ENCODE measurements at places on chromosomes 2 and 18.

DNA sequence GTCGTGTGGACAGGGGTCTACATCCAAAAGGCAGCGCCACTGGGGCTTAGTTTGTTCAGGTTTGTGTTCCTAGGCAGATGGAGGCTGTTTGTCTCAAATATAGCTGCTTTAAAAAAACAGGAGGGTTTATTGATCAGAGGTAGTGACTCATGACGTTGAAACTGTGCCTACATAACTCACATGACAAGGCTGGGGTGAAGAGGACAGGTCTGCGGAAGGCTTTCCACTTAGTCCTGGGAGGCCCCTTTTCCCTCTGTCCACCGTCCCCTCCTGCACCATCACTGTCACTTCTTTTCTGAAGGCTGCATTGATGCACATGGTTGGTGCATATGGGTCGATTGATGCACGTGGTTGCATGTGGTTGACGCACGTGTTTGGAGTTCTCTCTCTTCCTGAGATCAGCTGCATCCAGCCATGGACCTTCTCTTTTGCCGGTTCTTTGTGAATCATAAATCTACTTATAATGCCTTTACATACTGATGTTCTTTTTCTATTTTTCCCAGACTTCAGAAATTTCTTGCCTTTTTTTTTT is 10.9 kb downstream of the SH3RF3 start:
- no peak for DNase-seq

GRCh38 chr18:40356168-40356567 is 1598.9 kb upstream of the PIK3C3 start:
- DNase-seq, result no peak

DNA sequence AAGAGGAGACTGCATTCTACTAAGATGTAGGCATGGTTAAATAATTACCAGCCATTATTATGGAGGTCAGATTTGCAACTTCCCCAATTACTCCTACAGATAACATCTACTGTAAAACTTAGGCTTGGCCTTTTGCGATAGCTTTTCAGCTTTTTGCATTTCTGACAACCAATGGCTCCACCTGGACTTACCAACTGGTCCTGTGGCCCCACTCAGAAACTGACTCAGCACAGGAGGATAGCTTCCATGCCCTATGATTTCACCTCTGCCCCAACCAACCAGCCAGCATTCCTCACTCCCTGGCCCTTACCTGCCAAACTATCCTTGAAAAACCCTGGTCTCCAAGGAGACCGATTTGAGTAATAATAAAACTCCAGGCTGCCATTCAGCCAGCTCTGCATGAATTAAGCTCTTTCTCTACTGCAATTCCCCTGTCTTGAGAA is 28.2 kb downstream of the TUBB6 start:
- DNase-seq, result no peak

GRCh38 chr18:31973929-31974546 is 31.1 kb upstream of the TRAPPC8 start:
- DNase-seq, result no peak

DNA sequence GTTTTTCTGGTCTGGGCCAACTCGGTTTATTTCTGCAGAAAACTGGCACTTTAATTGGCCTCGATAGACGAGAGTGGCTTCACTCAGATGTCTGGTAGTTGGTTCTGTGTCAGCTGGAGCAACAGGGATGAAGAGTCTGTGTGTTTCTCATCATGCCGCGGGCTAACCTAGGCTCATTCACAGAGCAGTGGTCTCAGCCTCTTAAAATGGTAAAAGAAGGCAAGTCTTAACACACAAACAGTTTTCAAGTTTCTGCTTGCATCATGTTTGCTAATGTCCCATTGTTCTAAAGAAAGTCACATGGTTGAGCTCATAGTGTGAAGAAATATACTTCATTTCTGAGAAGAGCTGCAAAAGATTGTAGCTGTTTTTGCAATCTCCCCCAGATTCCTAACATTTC is 37.5 kb upstream of the ANXA4 start:
- no peak for DNase-seq

DNA sequence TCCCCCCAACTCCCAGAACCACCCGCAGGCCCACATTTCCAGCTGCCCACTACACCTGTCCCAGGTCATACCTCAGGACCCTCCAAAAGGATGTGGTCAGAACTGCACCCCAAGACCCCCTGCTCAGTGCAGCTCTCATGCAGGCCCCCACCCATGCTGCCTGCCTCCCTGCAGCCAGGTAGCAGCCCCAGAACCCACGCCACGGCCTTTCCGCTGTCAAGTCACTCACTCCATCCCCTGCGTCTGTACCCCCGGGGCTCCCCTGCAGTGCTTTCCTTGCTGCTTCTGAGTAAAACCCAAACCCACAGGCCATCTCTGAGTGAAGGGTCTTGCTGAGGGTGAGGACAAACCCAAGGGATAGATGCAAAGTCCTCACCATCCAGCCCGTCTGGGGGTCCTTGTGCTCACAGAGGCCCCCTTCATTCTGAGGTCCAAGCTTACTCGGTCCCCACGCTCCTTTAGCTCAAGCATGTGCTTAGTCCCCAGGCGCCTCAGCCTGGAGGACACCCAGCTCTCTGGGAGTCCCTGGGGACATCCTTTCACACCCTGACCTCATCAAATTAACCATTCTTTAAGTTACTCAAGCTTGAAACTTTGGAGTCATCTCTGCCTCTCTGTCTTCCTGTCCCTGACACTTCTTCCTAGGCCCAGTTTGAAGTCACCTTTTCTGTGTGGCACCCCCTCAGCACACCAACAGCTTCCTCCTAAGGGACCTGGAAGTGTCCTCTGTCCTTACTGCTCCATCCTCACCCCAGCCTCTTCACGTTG is 130.1 kb downstream of the SMAD7 start:
- DNase-seq, result no peak

DNA sequence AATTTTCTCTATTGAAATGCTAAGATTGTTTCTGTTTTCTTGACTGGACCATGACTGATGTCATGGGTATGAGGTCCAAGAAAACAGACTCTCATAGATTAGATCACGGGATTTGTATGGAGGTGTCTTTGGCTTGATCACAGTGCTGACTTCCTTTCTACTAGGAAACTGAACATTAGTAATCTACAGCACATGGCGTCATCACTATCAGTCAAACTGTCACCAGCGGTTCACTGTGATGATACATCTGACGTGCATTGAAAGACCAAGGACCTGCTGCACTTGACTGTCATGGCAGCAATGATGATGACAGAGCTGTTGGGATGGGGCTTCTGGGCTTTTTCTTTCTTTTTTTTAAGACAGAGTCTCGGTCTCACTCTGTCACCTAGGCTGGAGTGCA is 28.2 kb upstream of the IMPA2 start:
- DNase-seq, result no peak

DNA sequence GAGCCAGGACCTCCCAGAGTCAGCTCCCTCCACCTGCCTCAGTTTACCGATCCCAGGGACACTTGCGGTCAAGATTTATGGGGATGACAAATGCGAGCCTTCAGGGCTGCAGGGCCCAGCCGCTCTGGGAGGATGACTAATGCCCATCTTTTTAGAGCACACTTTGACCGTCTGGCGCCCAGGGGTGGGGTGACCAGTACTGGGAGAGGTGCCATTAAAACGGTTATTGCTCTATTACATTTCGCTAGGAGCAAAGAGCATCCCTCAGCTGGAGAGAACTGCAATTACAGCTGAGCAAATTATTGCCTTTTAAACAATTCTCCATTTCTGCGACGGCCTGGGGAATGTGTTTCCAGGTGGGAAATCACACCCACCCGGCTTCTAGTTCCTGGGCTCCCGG is 42.6 kb upstream of the HPCAL1 start:
- DNase-seq, result no peak

DNA sequence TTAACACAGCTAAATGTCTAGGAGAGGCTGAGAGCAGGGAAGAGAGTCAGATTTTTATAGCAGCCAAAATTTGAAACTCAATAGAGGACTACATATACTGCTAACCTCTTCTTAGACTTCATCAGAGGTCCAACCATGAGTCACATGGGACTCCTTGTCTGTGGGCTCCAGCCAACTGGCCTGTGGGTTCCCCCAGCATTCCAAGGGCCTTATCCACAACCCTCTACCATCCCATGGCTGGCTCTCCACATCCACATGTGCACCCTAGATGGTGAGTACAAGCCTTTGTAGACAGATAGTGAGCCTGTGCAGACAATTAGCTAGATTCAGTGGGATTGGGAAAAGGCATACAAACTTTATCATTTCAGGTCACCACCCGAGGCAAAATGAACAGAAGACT is 901.9 kb upstream of the ZEB2 start:
- no peak for DNase-seq

DNA sequence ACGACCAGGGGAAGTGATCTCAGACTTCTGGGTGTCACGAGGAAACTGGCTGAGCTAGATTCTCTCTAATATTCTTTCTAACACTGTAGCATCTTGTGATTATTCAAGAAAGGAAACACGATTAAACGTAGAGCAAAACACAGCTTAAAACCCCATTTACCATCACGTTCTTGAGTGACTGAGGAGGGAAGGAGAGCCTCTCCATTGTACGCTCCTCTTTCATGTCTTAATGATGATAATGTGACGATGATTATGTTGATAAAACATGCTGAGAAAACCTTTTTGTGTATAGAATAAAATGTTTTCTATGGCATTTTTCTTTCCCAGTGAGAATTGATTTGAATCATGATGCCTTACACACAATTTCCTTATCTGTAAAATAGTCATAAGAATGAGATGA is 705.6 kb upstream of the ID2 start:
- no peak for DNase-seq

DNA sequence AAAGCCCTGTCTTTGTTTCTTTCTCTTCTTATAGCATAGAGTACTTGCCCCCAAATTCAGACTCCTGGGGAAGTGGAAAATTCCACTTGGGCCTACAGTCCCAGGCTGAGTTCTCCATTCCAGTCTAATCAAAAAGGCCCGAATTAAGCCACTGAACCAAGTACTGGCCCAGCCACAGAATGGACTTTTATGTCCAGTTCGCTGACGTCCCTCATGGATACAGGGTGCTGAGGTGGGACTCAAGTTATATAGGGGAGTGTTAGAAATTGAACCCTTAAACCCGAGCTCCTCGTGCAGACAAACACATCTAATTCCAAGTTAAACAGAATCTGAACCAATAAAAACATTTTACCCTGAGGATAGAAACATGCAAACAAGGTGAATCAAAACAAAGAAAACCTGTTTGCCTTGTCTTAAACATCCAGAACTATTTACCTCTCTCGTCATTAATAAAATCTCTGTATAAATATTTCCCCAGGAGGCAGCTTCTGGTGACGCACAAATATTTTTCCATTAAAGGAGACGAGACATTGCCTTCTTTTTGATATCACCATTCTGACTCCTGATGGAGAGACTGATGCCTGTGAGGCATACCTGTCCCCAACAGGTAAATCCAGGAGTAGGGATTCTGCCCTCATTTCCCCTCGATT is 136.8 kb upstream of the ARL4C start:
- DNase-seq, result no peak

- no peak for DNase-seq
Observed at GRCh38 chr2:235842941-235843340, 325.2 kb downstream of the GBX2 start.

DNA sequence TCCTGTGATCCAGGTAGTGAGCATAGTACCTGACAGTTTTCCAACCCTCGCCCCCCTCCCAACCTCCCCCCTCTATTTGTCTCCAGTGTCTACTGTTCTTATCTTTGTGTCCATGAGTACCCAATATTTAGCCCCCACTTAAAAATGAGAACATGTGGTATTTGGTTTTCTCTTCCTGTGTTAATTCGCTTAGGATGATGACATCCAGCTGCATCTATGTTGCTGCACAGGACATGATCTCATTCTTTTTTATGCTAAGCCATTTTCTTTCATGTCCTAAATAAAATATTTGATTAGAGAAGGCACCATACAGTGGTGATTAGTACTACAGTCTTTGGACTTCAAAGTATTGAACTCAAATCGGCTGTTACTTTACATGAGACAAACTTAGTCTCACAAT is 1087.9 kb downstream of the CBLN2 start:
- DNase-seq, result no peak

GRCh38 chr2:217538719-217539118 is 464.1 kb downstream of the TNS1 start:
- no peak for DNase-seq

DNA sequence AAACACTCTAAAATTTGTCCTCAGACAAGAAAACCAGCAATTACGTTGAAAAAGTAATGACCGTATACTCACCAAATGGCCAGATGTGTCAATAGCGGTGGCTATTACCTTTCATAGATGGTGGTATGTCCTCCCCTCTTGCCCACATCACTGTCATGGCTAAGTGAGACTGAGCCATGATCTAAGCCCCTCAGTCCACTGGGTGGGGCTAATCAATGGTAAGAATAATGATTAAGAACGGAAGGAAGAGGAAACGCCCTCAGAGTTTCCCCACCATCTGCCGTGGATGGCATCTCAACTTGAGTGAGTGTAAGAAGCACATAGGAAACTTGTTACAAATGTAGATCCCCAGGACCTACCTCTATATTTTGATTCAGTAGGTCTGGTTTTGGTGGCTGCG is 65.8 kb upstream of the EFEMP1 start:
- DNase-seq, result no peak

GRCh38 chr2:48148841-48149430 is 242.6 kb upstream of the FBXO11 start:
- DNase-seq, result no peak

GRCh38 chr2:140601342-140601741 is 1529.5 kb downstream of the LRP1B start:
- DNase-seq, result no peak

GRCh38 chr18:76444446-76445105 is 50.5 kb downstream of the ZNF516 start:
- no peak for DNase-seq

- no peak for DNase-seq
Observed at GRCh38 chr2:11179196-11179595, 23.9 kb downstream of the SLC66A3 start.

- DNase-seq, result no peak
Observed at GRCh38 chr2:177906041-177906718, 166.4 kb downstream of the PDE11A start.

Measured in forelimb muscle (tissue), 1 donor.